Renal pelvis (tissue), 12 donors: ENCODE measurements at places on chromosomes 3 and 15.

DNA sequence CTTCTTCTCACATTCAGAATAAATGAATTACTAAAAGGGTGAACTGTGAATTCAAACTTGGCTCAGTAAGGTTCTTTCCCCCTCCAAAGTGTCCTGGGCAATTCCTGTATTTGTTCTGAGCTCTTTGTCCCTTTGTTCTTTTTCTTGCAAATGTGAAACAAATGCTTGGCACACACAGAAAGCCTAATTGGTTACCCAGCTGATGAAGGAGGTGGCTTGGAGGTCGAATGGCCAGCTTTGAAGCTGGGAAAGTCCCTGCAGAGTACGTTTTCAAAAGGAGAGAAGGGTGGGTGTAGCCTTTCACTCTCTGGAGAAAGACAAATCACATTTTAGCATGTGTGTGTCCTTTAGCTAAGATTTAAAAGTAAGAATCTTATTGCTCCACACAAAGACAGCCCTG is 154.4 kb downstream of the PEX5L start:
- no peak for DNase-seq

DNA sequence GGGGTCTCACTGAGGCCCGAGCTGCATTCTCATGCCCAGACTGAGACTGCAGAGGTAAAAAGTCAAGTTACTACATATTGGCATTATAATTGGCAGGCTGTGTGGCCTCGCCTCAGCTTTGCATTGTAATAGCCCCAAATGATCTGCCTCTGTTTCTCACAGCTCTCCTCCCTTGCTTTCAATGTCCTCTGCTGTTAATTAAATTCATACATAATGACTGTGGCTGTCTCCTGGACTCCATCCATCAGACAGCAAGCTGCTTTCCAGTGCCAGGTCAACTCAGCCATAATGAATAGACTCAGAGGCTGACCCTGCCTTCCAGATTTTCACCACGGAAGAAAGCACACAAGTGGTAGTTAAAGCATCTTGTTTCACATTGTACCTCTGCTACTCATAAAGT is 7.6 kb upstream of the RTP4 start:
- no peak for DNase-seq

DNA sequence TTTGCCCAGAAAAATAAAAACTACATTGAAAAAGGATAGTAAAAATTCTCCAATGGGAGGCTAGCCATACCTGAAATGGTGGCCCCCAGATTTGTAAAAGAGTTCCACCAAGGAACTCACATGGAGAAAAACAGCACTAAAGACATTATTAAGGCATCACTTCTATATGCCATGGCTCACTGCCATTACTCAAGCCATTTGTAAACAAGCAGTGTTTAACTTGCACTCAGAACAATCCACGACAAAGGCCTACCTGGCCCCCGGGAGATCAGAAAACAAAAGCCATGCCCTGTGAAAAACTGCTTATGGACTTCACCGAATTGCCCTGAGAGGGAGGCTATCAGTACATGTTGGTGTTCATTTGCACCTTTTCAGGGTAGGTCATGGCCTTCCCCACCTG is 19.6 kb downstream of the CCR8 start:
- no peak for DNase-seq

DNA sequence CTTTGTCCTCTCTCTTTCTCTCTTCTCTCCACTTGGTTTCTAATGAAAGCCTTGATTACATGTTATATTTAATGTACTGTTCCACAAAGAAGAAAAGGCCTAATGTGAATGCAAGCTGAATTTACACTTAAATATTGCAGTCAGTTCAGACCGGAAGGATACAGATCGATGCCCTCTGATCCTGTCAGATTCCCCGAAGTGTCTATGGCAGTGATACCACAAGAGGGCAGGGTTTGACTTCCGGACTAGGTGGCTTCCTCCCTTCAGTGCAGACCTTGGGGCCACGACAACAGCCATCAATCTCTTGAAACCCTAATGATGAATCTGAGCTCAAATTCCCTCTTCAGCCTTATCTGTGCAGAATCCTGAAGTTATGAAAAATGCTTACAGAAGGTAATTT is 29.5 kb downstream of the AGTR1 start:
- DNase-seq = no peak

DNA sequence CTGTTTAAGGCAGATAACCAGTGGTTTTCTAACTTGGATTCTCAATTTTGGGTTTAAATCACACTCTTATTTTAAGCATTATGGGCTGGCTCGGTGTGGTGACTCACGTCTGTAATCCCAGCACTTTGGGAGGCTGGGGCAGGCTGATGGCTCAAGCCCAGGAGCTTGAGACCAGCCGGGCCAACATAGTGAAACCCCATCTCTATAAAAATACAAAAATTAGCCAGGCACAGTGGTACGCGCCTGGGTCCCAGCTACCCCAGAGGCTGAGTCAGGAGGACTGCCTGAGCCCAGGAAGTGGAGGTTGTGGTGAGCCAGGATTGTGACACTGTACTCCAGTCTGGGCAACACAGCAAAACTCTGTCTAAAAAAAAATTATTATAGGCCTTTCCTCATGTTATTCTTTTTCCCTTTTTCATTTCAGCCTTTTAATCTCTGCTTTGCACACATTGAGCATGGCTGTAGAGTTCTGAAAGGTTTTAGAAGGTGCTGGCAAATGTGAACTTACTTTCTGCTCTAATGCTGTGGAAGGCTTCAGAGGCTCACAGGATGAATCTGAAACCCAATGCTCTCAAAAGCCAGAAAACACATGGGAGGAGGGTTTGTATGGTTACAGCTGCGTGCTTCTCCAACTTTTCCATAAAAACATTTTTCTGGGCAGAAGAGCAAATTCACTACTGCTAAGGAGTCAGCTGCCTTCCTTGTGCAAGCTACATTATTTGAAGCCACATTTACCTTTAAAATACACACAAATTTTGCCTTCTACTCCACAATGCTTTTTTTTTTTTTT is 32.5 kb downstream of the CHAC1 start:
- DNase-seq = no peak

- no peak for DNase-seq
Observed at GRCh38 chr3:110859993-110860392, 211.6 kb upstream of the NECTIN3 start.

GRCh38 chr15:100112061-100112420 is 229.7 kb downstream of the ADAMTS17 start:
- no peak for DNase-seq

GRCh38 chr15:80913541-80913940 is 76.1 kb downstream of the MESD start:
- DNase-seq = no peak
